ENCODE measurements at places on chromosomes 2 and 18. TPM values are rescaled to one million over a fixed set of nuclear protein-coding genes. Genes with fewer than 3 reads are reported as not detected.

PHOSPHO2 gene
- 1.2 TPM for total RNA-seq

MRPL53 gene
- 95.4 TPM for total RNA-seq

CYB5A gene
- 164 TPM for total RNA-seq

GKN1 gene
- total RNA-seq = not detected

SATB2 gene
- total RNA-seq = 36.4 TPM

RAB27B gene
- total RNA-seq = 1.3 TPM

SLC23A3 gene
- total RNA-seq = 2.5 TPM

PLB1 gene
- total RNA-seq = 0.23 TPM

DSEL gene
- 30.7 TPM for total RNA-seq

COLEC12 gene
- 49.6 TPM for total RNA-seq

LPIN1 gene
- total RNA-seq = 67.4 TPM

SERPINB11 gene
- total RNA-seq = 0.12 TPM

DNAJC5G gene
- not detected for total RNA-seq

TXNDC2 gene
- total RNA-seq = not detected

UGT1A3 gene
- not detected for total RNA-seq

XDH gene
- 0.12 TPM for total RNA-seq

FAM228B gene
- 5.7 TPM for total RNA-seq

HDHD2 gene
- total RNA-seq = 21.4 TPM

ATOH8 gene
- total RNA-seq = 59.5 TPM

SCN1A gene
- not detected for total RNA-seq

CROCC2 gene
- 0.12 TPM for total RNA-seq

ASXL3 gene
- total RNA-seq = 1.8 TPM

GAREM1 gene
- 2.7 TPM for total RNA-seq

DSG4 gene
- not detected for total RNA-seq

CCDC141 gene
- under 0.01 TPM for total RNA-seq

FBLN7 gene
- total RNA-seq = 4.0 TPM

WIPF1 gene
- 7.2 TPM for total RNA-seq

TMEM200C gene
- total RNA-seq = 0.83 TPM

SMC6 gene
- 10.9 TPM for total RNA-seq

DNER gene
- total RNA-seq = 0.60 TPM

FASTKD1 gene
- 9.7 TPM for total RNA-seq

LOXHD1 gene
- total RNA-seq = not detected

SCN3A gene
- 3.5 TPM for total RNA-seq

TLX2 gene
- not detected for total RNA-seq

UGT1A5 gene
- not detected for total RNA-seq

ANKRD30B gene
- total RNA-seq = 0.23 TPM

ZBTB7C gene
- total RNA-seq = not detected

RNF138 gene
- 42.6 TPM for total RNA-seq

Measured in smooth muscle cell of the coronary artery (primary cell).